ENCODE measurements at places on chromosomes 2 and 18.
A peak's percentile ranks its signal among the peaks of the same experiment; 100 is the strongest.

GRCh38 chr2:43367012-43367782 lies 140.8 kb upstream of the ZFP36L2 start:
- DNase-seq: no peak

GRCh38 chr2:101368376-101368775 lies 18.9 kb downstream of the CREG2 start:
- DNase-seq: no peak

- DNase-seq: no peak
Measured at GRCh38 chr18:46702471-46702870, 45.5 kb upstream of the LOXHD1 start.

- DNase-seq: no peak
Measured at GRCh38 chr2:69181806-69182427, 168.9 kb downstream of the ANTXR1 start.

DNA sequence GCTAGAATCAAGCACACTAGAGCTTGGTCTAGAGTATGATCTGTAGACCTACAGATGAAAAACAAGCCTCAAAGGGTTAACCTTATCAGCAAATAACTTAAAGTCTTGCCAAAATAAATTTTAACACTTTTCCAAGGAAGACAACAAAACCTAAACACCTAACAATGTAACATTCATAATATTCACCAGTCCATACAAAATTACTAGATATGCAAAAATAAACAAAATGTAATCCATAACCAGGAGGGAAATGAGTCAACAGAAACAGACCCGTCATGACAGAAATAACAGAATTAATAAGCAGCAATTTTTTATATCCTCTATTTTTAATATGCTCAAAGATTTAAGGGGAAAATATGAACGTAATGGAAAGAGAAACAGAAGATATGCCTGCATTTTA lies 36.1 kb downstream of the TRAK2 start:
- DNase-seq: no peak

DNA sequence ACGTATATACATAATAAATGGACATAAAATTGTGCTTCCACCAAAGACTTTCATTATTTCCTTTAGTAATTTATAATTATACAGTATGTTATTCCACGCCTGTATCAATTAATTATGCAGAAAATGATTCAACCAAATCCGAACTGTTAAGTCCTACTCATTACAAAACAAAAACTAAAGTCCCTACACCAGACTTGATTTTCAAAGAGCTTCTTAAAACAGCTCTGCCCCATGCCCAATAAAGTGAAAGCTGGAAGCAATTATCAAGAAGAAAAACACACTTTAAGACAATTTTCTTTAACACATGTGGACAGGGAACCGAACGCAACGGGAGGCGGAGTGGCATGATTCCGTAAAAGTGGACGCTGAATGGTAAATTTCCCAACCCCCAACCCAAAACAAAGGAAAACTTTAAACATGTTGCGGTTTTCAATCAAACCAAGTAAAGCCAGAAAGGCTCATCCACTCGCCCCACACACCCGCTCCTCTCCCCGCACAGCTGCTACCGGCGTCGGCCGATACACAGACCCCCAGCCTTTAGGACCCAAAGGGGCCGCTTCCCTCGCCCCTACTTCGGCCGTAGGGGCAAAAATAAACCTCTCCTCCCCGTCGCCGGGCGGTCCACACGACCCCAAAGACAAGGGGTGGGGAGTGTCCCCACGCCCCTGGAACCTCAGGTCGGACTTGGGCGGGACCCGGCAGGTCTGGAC lies 705 bp downstream of the YES1 start:
- DNase-seq: peak; percentile 60

DNA sequence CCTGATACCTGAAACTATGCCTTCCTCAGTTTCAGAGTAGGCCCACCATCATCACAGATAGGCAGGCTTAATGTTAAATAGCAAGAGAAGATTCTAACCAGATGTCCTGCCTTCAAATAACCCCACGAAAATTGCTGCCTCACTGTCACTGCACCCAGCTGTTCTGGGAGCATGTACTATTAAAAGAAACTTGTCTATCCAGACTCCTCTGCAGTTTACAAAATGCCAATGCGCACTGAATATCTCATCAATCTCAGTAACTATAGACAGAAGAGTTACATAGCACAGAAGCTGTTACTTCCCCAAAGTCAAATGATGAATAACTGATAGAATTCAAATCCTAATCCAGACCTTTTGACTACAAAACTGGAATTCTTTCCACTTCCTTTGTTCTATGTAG lies 43.9 kb downstream of the WDR75 start:
- no peak for DNase-seq

Data from T-helper 2 cell (primary cell).